ENCODE measurements at places on chromosomes 7 and 10. TPM values are rescaled to one million over a fixed set of nuclear protein-coding genes. Genes with fewer than 3 reads are reported as not detected.

- DNase-seq, result no peak
Measured at GRCh38 chr10:77467422-77467963, 170.1 kb downstream of the KCNMA1 start.

Gene DDC
- total RNA-seq, result not detected

Gene NRCAM
- total RNA-seq, result 2.0 TPM

Gene MNX1
- total RNA-seq, result not detected
